ENCODE measurements at places on chromosomes 13 and 19.

DNA sequence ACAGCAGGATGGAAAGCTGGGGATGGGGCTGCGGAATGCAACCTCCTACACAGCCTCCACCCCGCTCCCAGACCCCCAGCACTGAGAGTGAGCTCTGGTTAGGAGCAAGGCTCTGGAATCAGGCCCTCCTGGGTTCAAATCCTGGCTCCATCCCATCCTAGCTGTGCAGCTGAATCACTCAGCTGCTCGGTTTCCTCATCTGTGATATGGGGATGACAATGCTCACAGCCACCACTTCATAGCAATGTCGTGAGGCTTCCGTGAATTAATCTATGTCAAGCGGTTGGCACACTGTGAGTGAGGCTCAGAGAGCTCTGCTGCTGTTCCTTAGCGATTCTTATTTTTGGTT lies 538 bp downstream of the ACP7 start:
- DNase-seq = no peak

GRCh38 chr13:47976325-47976724 lies 24.7 kb downstream of the SUCLA2 start:
- DNase-seq = no peak

- peak; percentile 78 for DNase-seq
Observed at GRCh38 chr19:17605761-17606589, 50.5 kb downstream of the COLGALT1 start.

DNA sequence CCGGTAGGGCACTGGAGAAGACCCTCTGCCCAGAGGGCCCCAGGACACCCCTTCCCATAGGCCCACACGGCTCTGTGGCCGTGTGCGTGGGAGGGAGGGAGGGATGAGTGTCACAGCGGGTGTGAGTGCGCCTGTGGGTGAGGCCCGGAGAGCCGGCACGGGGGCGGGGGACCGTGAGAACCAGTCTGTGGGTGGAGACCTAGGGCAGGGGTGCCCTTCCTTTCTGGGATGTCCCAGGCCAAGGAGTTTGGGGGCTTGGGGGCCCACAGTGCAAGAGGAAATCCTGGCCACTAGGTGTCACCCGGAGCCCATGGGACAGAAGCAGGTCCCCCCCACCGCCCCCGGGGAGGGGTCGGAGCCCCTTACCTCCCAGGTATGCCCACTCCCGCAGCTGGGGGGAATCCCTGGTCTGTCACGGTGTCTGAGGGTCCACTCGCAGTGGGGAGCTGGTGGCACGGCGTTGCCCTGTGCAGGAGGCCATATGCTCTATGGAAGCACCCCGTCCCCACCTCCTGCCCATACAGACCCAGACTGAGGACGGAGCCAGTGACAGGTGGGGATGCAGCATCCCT lies 16.0 kb upstream of the SLC7A10 start:
- peak; percentile 26 for DNase-seq

- DNase-seq = no peak
Observed at GRCh38 chr19:6041991-6042481, 64.1 kb upstream of the RANBP3 start.
